ENCODE measurements at places on chromosomes 13 and 19.

DNA sequence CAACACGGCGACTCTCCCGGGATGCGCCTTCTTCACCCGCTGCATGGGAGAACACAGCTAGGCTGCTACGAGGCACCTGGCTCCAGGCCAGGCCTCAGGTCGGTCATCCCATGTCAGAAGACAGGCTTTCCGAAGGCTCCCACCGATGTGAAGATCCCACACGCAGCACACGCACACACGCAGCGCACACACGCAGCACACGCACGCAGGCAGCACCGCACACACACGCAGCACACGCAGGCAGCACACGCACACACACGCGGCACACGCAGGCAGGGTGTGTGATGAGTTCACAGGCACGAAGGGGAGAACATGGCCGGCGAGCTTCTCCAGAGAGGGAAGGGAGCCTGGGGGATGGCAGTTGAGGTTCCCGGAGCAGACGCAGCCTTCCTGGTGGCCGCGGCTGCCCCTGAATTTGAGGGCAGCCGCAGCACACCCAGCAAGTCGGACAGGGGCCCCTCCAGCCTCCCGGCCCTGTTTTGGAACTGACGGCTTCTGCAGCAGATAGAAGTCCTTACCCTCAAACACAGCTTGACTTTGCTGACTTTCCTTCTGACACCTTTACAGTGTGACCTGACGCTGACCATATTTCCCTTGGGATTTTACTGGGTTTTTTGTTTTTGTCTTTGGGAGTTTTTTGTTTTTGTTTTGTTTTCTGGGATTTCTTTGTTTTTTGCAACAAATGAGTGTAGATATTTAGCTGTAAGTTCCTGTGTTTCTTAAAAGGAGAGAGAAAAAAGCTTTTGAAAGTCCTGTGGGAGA lies 55.9 kb downstream of the RASA3 start:
- DNase-seq = no peak

- DNase-seq = no peak
Measured at GRCh38 chr13:105097521-105097920, 1437.9 kb downstream of the EFNB2 start.

- DNase-seq = no peak
Measured at GRCh38 chr13:64525687-64526086, 2704.4 kb downstream of the PCDH9 start.

GRCh38 chr13:45373162-45373547 lies 32.2 kb upstream of the TPT1 start:
- DNase-seq = no peak

DNA sequence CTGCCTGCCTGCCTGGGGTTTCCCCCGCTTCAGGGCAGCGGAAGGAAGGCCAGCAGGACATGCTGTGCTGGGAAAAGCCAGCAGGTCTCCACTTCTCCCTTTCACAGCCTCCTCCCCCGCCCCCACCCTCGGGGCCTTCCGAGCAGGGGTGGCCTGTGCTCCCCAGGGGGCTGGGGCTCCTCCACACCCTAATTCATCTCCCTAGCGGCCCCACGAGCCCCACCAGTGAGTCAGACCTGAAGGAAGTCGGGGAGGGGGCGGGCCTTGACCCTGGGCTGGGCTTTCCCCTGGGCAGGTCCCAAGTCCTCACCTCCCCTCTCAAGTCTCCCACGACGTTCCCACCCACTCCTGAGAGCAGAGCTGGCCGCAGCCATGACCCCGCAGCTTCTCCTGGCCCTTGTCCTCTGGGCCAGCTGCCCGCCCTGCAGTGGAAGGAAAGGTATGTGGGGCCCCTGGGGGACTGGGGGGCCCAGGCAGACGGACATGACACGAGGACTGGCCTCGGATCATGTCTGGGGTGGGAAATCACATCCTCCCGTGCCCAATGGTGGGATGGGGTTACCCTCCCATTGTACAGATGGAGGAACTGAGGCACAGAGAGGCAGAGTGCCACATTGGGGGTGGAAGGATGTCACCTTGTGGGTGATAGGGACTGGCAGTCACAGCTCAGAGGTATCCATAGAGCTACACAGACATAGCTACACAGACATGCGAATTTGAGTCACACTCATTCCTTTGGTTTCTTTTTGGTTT lies at the start of gene EBI3:
Gene EBI3, plus strand, starts transcription at position 345 of the 753 bp plus-strand sequence. Its CDS starts 28 bp downstream, at position 373.
- no peak for DNase-seq

- DNase-seq = no peak
Measured at GRCh38 chr13:23636360-23636759, 66.1 kb downstream of the TNFRSF19 start.

DNA sequence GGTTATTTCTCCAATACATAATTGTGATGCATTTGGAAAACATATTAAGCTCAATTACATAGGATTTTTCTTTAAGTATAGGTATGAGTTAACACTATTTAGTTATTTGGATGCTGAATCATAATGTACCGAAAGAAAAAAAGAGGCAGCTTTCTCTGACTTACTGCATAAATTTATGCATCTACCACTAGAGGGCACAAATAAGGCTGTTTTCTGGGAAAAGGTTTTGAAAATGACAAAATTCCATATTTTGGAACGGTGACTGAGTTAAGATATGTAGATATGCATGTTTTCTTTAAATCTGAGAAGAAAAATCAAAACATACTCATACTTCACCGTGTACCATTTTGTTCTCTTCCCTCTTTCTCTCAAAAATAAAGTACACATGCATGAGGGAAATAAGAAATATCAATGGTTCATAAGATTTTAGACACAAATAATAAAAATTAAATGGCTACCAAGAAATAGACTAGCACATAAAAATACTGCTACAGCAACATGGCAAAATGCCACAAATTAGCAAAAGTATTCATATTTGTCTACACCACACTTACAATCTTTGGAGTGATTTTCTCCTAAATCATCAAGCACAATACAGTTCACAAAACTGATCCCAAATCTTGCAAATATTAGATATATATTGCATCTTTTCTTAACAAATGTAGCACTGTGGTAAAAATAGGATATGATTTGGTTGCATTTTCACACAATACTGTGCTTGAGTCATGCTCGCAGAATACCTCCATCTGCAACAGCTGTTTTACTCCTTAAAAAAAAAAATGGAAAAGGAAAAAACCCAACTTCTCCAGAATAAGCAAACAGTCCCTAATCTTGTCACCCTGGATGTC lies 260.0 kb downstream of the FGF14 start:
- DNase-seq = peak; percentile 30

DNA sequence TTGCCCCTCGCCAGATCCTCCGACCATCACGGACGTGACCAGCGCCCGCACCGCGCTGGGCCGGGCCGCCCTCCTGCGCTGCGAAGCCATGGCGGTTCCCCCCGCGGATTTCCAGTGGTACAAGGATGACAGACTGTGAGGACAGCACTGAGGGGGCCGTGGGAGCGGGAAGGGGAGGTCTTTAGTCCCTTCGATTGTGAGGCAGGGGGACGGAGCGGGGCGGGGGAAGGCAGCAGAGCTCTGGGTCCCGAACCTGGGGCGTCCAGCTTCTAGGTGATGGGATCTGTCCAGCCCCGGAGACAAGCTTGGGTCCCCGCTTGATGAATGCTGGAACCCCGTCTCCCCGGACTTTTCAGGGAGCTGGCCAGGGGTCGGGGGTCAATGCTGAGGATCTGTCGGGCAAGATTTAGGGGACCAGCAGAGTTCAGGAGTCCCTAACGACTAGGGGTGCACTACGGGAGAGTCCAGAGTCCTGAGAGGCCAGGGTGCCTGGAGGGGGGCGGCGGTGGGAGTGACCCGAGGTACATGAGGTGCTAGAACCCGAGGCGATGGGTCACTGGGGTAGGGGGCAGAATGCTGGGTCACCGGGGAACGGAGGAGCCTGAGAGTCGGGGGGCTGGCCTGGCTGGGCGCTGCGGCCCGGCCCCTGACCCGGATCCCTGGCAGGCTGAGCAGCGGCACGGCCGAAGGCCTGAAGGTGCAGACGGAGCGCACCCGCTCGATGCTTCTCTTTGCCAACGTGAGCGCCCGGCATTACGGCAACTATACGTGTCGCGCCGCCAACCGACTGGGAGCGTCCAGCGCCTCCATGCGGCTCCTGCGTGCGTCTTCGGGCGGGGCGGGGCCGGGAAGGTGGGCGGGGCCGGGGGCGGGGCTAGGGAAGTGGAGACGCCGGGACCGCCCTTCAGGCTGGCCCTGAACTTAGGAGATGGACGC lies 14.6 kb downstream of the VSIG10L start:
- no peak for DNase-seq

- DNase-seq = peak; percentile 31
Measured at GRCh38 chr13:98839856-98840769, 87.6 kb upstream of the SLC15A1 start.

- no peak for DNase-seq
Measured at GRCh38 chr13:83634601-83635000, 247.7 kb downstream of the SLITRK1 start.

DNA sequence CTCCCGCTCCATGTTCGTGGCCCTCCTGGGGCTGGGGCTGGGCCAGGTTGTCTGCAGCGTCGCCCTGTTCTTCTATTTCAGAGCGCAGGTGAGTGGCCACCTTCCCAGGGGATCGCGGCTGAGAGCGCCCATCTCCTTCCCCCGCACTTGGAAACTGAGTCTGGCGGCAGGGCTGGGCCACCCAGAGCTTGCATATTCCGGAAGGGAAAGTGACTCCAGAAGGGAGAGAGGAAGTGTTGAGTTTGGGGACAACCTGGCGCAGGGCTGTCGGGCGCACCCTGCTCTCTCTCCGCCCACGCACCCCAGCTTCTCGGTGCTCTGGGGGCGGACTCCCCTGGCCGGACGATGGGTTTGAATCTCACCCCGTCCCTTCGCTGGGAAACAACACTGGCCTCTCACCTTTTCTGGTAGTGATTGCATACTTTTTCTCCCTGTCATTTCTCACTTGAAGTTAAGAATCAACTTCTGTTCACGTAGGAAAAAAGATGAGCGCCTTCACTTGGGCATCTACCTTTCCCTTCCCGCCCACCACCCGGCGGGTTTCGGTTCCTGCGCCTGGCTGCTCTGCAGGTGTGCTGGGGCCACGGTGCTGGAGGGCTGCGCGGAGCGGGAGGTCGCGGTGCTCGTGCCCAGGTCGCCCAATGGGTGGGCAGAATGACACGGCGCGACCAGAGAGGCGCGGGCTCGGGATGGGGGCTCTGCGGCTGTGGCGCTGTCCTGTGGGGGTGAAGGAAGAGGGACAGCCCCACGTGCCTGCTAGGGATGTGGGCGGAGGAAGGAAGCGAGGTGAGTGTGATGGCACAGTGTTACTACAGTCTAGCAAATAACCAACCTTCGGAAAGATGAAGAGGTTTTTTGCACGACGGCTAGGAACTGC lies 721 bp downstream of the TNFSF11 start:
- peak; percentile 9 for DNase-seq

All from NCI-H345 (cell line).